NCI-H1092 (cell line): ENCODE measurements at places on chromosomes 3 and 15.

DNA sequence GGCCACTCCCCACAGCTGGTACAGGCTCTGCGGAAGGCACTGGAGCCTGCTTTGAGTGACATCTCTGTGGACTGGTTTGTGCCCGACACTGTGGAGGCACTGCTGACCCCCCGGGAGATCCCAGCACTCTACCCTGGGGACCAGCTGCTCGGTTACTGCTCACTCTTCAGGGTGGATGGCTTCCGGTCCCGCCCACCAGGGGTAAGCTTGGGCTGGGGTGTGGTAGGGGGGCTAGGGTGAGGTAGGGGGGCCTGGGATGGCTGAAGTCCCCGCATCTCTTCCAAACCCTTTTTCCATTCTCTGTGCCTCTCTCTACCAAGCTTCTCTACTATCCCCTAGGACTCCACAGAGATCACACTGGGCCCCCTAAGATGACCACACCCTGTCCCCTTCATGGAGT, 7.8 kb downstream of the VWA5B2 start:
- DNase-seq: no peak

DNA sequence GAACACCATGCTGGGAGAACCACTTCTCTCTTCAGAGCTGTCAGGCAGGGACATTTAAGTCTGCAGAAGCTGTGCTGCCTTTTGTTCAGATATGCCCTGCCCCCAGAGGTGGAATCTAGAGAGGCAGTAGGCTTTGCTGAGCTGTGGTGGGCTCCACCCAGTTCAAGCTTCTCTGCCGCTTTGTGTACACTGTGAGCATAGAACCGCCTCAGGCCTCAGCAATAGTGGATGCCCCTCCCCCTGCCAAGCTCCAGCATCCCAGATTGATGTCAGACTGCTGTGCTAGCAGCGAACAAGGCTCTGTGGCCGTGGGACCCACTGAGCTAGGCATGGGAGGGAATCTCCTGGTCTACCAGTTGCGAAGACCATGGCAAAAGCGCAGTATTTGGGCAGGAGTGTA, 121.6 kb downstream of the NFKBIZ start:
- DNase-seq: no peak

DNA sequence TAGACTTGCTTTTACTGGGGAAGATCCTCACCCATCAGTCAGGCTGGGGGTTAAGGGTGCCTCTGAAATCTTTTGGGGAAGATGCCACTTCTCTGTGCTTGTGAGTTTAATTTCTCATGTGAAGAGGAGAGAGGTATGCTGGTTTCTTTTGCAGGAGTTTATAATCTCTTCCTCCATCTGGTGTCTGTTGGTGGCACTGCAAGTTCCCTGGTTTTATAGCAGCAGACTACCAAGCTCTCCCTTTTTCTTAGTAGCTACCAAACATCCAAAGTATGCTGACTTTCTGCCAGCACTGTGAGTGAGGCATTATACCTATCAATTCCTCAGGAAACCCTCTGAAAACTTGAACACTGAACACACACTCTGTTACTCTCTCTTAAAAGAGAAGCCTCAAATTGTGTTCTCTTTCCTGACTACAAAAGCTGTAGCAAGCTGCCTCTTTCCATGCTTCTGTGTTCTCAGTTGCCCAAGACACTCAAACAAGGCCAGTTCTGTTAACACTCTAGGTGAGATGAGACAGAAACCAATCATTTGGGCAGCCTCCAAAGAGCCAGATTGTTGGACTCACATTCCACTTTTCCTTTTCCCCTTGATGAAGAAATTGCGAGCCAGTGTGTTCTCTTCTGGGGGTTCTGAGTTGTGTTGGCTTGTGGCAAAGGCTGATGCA, 299.5 kb downstream of the GAP43 start:
- no peak for DNase-seq

GRCh38 chr3:124903896-124904834, 17.0 kb upstream of the ITGB5 start:
- DNase-seq: no peak

- DNase-seq: no peak
Measured at GRCh38 chr3:127744875-127745274, 72.1 kb downstream of the ABTB1 start.

DNA sequence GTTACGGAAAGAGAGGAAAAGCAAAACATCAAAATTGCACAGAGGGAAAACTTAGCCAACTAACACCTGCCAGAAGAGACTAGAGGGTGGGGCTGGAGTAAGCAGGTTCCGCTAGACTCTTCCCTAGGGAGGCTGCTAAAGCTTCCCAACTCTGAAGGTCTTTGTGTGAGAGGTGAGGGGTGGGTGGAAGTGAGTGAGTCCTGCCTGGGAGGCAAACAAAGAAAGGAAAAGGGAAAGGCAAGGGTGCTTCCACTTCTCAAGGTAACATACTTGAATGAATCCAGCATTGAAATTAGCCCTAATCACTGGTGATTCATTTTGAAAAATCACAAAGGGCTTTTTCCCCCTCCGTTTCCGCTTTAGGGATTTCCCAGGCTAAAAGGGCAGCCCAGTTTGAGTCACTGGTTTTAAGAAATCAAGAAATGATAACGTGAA, 220.5 kb upstream of the ADAMTS9 start:
- no peak for DNase-seq

DNA sequence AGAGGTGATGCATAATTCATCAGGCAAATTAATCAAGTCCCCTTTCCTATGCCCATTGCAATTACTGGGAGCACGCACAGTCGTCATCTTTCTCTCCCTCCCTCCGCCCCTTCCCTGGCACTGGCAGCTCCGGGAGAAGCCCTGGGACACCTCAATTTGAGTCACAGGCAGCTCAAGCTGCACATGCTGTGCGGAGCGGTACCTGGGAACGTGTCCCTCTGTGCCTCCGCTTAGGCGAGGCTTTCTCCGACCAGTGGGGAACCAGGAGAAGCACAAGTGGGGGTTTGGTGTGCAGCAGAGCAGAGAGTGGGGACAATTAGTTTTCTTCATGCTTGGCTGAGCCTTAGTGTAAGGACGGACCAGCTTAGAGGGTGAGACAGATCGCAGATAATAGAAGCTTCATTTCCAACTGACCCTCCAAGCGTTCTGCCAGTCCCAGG, 88.3 kb downstream of the SOX14 start:
- no peak for DNase-seq

DNA sequence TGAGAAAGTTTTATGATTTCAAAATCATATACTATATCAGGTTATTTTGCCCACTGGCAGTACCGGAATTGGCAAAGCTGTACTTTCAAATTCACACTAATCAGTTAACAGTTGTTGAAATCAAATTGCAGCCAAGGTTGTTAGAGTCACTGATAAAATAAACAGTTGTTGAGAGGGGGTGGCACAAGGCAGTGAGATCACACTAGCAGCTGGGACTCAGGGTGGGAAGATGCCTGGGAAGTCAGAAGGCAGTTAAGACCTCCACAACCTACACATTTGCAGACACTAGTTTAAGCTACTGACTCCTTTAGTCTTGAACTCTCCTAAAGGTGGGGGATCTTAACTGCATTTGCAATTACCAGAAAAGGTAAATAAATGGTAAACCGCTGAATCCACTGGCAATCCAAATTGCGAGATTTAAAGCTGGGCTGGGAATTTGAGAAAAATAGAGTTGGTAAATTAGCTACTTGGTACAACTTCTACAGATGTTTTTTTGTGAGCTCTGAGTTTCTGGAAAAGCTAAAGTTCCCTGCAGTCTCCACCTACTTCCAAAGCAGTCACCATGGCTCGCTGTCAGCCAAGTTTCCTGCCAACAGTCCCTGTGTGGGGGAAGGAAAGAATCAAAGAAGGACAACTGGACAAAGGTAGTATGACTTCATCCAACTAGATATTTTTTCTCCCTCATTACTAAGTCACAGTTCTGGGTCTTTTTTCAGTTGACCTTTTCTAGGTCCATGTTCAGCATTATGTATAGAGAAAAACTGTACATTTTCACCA, 105.7 kb downstream of the ZNF385D start:
- DNase-seq: no peak

- DNase-seq: no peak
Measured at GRCh38 chr3:123031051-123031450, 3.5 kb upstream of the SEMA5B start.

GRCh38 chr3:111246967-111247760, 175.5 kb downstream of the NECTIN3 start:
- no peak for DNase-seq

DNA sequence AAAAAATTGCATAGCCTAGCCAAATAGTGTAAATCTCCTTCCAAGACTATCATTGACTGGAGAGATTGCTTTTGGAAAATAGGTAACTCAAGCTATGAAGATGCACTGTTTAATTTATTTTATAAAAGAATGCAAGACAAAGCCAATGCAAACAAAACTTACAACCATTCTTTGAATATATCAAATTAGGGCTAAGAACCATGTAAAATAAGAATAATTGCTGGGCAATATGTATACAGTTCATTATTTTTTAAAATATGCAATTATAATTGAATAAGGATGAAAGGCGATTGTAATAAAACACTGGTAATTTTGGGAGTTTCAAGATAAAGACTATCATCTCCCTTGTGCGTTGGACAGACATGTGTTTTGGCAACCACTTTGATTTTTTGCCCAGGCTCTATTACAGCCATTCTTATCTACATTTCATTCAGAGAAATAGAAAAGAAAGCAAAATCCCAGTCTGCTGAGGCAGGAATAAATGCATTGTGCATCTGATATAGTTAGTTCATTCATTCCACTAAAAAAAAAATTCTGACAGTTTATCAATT, 242.3 kb upstream of the ROBO1 start:
- no peak for DNase-seq
